Central memory CD4-positive, alpha-beta T cell (primary cell): ENCODE measurements at places on chromosomes 5 and 9.

GRCh38 chr5:18051953-18052352 lies 417.7 kb downstream of the TAF11L14 start:
- no peak for DNase-seq

GRCh38 chr9:134058716-134059115 lies 9.1 kb downstream of the BRD3 start:
- no peak for DNase-seq

DNA sequence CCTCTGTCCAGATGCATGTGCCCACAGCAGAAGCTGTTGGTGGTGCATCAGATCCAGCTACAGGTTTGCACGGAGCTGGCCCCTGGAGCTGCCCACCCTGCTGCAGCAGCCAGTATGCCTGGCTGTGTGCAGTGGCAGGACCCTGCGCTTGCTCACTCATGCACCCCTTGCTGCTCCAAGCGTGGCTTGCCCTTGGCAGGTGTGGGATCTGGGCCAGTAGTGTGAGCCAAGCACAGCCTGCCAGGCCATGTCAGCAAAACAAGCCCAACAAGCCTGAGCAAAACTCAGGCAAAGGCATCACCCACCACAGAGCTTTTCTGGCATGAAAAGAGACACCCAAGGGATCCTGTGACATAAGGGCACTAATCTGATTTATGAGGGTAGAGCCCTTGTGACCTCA lies 18.3 kb upstream of the ECPAS start:
- no peak for DNase-seq

- DNase-seq = no peak
Measured at GRCh38 chr5:91378752-91379211, 4.3 kb downstream of the ARRDC3 start.

DNA sequence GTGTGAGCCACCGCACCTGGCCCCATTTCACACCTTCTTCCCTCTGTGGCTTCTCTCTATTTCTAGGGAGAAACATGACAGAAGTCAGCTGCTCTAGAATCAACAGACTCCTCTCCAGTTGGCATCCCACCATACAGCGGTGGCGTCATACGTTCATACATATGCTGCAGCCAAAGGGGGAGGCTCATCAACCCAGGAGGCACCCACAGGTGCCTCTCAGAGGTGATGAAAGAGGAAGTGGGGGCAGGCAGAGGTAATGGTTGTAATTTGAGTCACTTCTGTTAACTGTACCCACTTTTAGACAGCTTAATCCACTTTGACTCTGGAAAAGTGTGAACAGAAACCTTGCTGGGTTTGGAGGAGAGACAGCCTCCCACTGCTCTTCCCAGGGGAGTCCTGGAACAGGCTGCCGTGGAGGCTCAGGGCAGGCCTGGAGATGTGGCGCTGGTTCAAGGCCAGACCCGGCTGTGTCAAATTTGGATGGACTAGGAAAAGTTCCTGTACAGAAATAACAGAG lies 47.3 kb upstream of the SUB1 start:
- DNase-seq = peak; percentile 32
